ENCODE measurements at places on chromosomes 2 and 18.
A peak's percentile ranks its signal among the peaks of the same experiment; 100 is the strongest.

DNA sequence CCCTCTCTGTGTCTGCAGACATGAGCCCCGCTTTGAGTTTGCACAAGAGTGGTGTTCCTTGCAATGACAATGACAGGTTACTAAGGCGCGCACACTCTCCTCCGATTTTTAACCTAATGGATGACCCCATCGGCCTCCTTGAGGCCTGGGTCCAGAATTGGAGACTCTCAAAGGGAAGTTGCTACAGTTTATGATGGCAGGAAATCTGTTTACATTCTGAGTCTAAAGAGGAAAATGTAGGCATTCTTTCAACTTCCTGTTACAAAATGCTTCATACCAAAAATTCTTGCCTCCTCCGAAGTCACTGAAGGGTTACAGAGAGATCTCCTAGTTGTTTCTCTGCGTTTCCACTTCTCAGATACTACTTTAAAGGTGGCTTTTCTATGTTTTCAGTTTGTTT is 225.3 kb upstream of the AGAP1 start:
- DNase-seq, result no peak

GRCh38 chr2:1848599-1848995 is 104.3 kb upstream of the PXDN start:
- no peak for DNase-seq

GRCh38 chr2:167575276-167575675 is 672.1 kb downstream of the STK39 start:
- no peak for DNase-seq

GRCh38 chr2:67965246-67965645 is 97.6 kb downstream of the C1D start:
- DNase-seq, result no peak

DNA sequence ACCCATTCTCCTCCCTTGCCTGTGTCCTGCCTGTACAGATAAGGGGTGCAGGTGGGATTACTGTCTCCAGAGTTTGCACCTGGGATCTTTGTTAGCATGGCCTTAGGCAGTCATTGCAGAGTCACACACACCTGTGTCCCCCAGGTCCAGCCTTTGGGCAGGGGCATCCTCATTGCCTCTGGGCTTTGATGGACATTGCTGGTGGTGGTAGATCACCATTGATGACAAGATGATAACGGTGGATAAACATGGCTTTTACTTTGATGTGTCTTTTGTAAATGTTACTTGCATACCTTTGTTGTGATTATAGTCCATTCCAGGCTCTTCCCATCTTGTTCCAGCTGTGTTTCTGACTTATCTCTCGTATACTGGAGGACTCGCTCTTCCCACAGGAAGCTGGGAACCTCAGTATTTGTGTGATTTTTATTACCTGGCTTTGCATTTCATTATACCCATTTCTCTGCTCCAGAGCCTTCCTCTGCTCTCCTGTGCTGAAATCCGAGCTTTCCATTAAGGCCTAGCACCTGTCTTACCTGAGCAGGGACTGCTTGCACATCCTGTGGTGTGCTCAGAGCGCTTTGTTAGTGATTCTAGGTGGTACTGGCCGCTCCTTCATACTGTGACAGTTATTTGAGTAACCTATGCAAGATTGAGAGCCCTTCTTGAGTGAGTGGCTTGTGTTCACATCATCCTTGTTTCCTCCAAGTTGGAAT is 79.2 kb downstream of the PTPRM start:
- DNase-seq, result no peak

GRCh38 chr18:79367989-79368388 is 27.7 kb upstream of the NFATC1 start:
- DNase-seq, result no peak

- DNase-seq, result no peak
These were observed 384.5 kb downstream of the MTX2 start for GRCh38 chr2:176653479-176654443.

- no peak for DNase-seq
These were observed 10.6 kb downstream of the SCG2 start for GRCh38 chr2:223591596-223591995.

- no peak for DNase-seq
These were observed 15.7 kb downstream of the C1QL2 start for GRCh38 chr2:119142824-119143223.

- DNase-seq, result no peak
These were observed 16.4 kb upstream of the SMAD2 start for GRCh38 chr18:47946889-47947288.

GRCh38 chr2:228869636-228870264 is 401.3 kb downstream of the PID1 start:
- DNase-seq, result no peak

GRCh38 chr2:223469270-223470046 is 132.7 kb downstream of the SCG2 start:
- DNase-seq, result no peak

DNA sequence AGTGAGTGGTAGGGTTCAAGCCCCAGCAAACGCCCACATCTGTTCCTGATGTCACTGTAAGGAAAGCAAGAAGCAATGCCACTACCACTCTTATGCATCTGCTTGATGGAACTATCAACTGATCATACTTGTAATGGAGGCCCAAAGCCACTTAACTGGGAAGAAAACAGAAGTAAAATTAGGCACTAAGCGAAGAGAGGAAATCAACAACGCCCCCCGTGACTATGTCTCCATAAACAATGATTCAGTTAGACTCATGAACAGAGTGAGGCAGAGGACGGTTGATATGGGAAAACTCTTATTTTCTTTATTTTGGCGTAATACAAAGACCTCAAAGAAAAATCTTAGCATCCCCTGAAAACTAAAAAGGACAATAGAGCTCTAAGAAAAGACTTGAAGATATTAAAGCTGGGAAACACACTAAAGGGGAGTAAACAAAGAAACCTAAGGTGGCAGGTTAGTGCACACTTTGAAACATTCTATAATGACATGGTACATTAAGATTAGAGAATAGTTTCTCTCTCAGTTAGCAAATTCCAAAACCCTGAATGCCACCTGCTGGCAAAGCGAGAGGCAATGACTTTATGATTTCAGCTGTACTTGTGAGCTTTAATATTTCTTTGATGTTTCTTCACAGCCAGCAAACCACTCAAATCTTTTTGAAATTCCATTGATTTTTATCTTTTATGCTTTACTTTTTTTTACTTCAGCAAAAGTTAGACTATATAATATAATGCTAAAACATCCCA is 86.5 kb downstream of the LRP2 start:
- no peak for DNase-seq

DNA sequence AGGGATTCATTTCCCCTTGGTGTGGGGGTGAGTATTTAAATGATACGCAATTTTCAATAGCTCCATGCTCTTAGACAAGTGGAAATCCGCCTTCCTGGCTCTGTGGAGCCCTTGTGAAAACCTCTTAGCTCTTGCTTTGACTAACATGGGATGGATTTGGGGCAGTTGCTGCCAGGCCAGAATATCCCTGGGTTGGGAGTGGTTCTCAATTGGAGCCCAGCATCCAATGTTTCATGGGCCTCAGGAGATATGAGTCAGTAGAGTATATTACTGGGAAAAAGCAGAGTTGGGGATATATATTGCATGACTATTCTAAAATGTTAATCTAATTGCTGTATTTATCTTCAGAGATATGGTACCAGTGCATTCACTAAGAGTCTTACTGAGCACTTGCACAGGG is 104.4 kb upstream of the IL1R2 start:
- no peak for DNase-seq

DNA sequence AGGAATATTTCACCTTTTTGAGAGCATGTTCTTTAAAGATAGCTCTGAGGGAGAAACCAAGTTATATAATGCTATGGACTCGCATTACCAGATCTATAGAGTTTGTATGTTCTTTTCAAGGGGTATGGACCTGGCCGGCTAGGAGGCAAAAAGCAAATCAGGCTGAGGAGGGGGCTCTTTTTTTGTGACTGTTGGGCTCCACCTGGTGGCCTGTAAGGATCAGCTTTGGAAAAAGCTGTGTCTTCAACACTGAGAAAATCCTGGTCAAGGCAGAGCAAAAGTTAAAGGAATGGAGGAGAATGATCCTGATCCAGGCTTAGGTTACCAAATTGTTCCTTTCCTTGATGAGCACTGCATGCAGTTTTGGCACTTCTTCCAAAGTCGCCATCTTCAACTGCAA is 180.5 kb downstream of the DIS3L2 start:
- no peak for DNase-seq

DNA sequence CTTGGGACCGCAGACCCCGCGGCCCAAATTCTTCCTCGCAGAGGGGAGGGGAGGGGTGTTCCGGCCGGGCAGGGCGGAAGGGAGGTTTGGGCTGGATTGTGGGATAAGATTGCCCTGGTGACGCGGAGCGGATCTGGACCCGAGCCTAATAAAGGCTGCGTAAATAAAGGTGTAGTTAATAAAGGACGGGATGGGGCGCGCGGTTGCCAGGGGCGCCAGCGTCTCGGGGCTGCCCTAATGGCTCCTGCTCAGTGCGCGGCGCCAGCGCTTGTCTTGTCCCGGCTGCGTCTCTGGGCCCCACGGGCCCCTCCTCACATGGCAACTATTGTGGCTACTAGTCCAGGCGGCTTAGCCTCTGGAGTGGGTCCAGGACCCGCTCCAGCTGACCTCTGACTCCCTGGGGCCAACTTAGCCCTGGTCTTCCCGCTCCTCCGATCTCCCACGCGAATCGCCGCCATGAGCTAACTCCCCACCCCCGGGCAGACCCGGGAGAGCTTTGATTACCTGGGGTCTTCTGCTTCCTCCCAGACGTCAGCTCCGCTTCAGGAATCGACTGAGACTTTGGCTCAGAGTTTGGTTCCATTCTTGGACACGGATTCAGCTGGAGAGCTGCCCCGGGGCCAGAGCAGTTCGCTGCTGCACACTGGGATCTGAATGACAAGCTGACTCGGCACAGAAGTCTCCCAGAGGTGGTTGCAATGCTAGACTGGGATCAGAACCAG is 36.5 kb downstream of the SLC25A52 start:
- peak; percentile 59 for DNase-seq

GRCh38 chr2:211349031-211349430 is 792.6 kb downstream of the CPS1 start:
- no peak for DNase-seq

- DNase-seq, result no peak
These were observed 51.7 kb downstream of the AGAP1 start for GRCh38 chr2:235545339-235546150.

- DNase-seq, result no peak
These were observed 585.9 kb downstream of the ZEB2 start for GRCh38 chr2:143933946-143934569.

GRCh38 chr2:234410526-234410925 is 86.4 kb downstream of the ARL4C start:
- no peak for DNase-seq

- no peak for DNase-seq
These were observed 18.1 kb downstream of the FBXO48 start for GRCh38 chr2:68448671-68449653.

GRCh38 chr2:134325696-134326095 is 71.8 kb downstream of the MGAT5 start:
- no peak for DNase-seq

DNA sequence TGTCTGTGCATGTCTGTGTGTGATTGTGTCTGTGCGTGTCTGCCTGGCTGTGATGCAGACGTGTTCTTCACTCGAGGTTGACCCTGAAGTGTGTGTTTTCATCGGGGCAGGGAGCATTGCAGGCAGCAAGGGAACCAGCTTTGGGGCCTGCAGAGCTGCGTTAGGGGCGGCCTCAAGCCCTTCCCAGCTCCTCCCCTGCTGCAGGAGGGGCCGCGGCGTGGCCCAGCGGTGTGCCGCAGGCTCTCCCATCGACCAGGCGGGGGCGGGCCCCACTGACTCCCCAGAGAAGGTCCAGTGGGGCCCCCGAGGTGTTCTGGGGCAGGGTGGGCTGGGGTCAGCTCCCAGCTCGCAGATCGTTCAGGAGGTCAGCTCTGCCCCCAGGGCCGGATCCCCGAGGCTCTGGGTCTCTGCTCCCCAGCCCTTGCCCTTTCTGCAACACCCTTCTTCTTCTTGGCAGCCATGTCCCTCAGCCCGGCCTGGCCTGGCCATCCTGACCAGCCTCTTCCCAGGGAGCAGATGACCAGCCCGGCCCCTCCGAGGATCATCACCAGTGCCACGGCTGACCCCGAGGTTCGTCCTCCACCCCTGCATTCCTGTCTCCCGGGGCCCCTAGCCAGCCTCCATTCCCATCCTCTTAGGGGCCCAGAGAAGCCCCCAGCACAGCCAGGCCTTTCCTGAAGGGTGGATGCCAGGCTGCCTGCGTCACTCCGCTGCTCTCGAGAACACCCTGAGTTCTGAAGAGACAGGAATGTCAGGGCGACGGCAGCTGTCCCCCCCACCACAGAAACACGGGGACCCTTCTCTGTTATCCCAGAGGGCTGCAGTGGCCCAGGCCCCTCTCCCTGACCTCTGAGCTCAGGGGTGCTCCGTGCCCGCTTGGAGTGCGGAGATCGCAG is 11.1 kb upstream of the KLHL30 start:
- DNase-seq, result no peak

DNA sequence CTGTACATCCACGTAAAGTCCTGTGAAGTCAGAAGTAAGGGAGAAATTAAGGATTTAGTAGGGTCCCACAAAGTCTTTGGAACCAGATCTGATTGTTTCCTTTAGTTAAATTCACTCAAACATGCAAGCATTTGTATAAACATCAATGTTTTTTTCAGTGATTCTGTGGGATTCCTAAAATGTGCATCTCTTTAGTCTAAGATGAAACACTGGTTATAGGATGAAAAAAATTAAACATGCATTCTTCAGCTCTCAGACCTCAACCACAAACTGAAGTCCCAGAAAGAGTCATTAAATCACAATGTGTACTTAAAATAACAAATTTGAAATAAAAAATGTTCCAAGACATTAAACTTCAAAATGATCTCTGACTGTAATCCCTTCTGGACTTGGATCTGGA is 76.5 kb upstream of the APCDD1 start:
- DNase-seq, result no peak

GRCh38 chr18:3455907-3456685 is 6.1 kb downstream of the TGIF1 start:
- no peak for DNase-seq

DNA sequence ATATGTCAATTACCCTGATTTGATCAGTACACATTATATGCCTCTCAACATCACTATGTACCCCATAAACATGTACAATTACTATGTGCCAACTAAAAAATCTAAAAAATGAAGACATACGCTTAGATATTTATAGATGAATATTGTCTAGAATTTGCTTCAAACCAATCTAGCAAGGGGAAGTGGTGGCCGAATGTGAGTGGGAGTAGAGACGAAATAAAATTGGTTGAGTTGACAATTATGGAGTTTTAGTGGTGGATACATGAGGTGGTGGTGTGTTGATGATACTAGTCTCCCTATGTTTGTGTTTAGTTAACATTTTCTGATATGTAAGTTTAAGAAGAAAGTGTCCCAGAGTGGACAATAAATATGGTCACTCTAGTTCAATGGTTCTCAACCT is 49.0 kb downstream of the SDC1 start:
- no peak for DNase-seq

- DNase-seq, result no peak
These were observed 9.5 kb downstream of the COPS7B start for GRCh38 chr2:231795525-231796327.

DNA sequence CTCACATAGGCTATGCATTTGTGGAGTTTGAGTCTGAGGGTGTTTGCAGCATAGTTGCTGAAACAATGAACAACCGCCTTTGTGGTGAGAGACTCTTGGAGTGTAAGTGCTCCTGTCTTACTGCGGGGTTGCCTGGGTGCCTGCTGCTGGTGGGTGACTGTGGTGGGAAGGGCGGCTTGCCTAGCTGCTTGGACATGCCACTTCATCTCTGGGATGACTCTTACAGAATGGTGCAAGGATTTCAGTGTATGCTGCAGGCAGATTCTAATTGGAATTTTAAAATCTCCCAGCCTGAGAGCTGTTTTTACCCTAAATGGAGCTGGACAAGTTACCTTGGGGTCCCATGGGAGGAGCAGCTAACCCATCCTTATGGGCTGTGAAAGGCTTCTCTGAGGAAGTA is 50.1 kb downstream of the CYP27C1 start:
- DNase-seq, result no peak
